ENCODE measurements at places on chromosomes 13 and 19. TPM values are rescaled to one million over a fixed set of nuclear protein-coding genes. Genes with fewer than 3 reads are reported as not detected.
A peak's percentile ranks its signal among the peaks of the same experiment; 100 is the strongest.

- DNase-seq = no peak
These were observed 1.5 kb downstream of the LGALS13 start for GRCh38 chr19:39603825-39604224.

GRCh38 chr13:105579821-105580710 is 955.4 kb downstream of the EFNB2 start:
- peak; percentile 57 for DNase-seq

GRCh38 chr19:10454267-10454666 is 33.9 kb downstream of the PDE4A start:
- no peak for DNase-seq

- no peak for DNase-seq
These were observed 1.5 kb downstream of the ATCAY start for GRCh38 chr19:3882041-3882384.

Gene OR7C1
- total RNA-seq = 6.3 TPM

DNA sequence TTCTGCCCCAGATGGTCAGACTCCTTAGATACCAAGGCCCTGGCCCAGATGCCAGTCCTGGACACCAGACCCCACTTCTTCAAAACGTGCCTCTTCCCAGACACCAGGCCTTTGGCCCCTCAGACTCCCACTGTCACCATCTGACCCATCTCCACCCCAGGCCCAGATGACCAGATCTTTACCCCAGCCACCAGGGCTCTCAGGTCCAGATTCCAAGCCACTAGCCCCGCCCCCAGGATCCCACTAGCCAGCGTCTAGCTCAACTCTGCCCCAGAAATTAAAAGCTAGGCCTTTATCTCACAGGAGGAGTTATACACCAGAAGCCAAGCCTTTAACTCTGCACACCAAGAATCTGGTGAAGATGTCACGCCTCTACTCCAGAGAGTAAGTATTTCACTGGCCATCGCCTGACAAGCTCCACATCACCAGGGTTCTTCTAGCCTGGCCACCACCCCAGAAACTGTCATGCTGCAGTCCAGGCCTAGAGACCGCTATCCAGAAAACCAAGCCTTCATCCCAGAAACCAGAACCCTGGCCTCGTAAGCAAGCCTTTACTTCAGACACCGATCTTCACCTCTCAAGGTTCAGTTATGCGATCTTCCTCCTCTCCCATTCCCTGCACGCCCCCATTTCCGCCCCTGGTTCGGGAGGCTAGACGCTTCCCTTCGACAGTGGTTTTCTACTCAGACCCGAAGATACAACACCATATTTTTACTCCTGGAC is 595 bp downstream of the XAB2 start:
- no peak for DNase-seq

DNA sequence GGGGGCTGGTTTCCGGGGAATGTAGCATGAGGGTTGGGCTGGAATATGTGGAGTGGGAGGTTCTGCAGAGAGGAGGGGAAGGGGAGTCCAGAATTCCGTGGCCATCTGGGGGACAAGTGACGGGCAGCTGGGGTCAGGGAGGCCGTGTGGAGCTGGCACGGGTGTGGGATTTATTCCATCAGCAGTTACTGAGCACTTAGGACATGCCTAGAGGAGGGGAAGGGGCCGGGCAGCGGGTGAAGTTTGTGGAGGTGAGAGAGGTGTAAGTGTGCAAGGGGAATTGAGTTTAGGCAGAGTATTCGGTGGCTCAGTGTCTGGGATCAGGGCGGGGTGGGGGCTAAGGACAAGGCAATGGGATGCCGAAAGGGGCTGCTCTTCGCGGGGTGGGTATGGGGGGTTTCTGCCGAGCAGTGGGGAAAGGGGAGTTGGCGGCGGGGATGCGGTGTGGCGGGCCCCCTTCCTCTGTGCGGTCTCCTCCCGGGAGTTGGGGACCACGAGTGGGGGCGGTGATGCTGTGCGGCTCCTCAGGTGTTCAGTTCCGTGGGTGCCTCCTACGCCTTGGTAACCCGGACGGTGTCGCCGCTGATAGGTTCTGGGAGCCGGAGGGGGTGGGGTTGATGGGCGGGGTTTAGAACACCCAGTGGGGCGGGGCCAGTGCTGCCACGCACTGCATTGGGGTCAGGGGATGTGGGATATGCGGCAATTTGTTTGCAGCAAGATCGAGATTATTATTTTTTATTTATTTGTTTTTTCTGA is 5.4 kb downstream of the CCDC61 start:
- DNase-seq = no peak

Gene CEACAM6
- total RNA-seq = 2.2 TPM

GRCh38 chr19:16896146-16897028 is 7.6 kb downstream of the F2RL3 start:
- DNase-seq = no peak

DNA sequence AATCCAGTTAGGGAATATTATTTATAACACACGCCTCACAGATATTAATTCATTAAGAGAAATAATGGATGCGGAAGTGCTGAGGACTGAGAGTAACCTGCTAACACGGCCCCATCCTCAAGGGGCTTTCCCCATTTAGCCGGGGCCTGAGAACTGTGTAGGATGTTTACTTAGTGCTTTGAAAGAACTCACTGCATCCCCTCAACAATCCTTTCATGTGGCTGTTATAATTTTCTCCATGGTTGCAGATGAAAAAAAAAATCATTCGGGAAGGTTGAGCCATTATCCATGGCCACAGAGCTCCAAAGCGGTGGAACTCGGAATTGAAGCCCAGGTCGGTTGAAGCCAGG is 98.2 kb downstream of the ING1 start:
- no peak for DNase-seq

GRCh38 chr19:7877249-7877836 is 3.2 kb upstream of the PRR36 start:
- DNase-seq = no peak
